ENCODE measurements at places on chromosomes 16 and 17.

- DNase-seq: no peak
These were observed 59.9 kb downstream of the PRMT7 start for GRCh38 chr16:68370581-68371275.

GRCh38 chr16:13956635-13957196 is 36.8 kb downstream of the ERCC4 start:
- no peak for DNase-seq

DNA sequence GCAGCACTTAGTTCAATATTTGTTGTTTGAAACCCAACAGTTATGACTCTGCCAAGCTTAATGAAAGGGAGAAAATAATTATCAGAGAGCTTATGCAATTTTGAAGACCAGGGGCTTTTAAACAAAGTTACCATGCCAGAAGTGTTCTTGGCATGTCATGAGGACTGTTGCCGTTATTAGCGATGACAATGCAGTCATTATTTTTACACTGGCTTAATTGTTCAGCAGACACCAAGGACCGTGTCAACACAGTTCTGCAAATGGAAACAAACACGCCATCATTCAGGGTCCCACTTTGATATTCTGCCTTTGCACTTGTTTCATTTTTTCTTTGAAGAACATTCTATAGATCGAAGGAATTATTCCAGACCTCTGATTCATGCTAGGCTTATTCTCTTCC is 518.5 kb downstream of the CDH13 start:
- no peak for DNase-seq

GRCh38 chr16:29994600-29995323 is 655 bp downstream of the HIRIP3 start:
- no peak for DNase-seq
